ENCODE measurements at places on chromosomes 11 and 22.

DNA sequence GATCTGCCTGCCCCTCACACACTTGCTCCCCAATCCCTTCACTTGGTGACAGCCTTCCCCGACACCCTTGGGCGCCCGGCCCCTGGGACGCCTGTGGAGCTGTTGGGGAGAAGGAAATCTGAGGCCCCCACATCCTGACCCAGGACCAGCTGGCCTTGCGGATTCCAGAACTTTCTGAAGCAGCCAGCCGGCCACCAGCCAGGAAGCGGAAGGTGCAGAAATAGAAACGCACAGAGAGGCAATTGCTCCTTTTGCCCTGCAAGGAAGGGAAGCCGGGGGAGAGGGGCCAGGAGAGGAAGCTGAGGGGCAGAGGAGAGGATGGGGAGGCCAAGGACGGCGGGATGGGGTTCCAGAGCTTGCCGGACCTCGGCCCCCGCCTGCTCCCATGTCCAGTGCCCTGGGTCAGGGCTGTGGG is 66.7 kb upstream of the LINC01488 start:
- DNase-seq: no peak

DNA sequence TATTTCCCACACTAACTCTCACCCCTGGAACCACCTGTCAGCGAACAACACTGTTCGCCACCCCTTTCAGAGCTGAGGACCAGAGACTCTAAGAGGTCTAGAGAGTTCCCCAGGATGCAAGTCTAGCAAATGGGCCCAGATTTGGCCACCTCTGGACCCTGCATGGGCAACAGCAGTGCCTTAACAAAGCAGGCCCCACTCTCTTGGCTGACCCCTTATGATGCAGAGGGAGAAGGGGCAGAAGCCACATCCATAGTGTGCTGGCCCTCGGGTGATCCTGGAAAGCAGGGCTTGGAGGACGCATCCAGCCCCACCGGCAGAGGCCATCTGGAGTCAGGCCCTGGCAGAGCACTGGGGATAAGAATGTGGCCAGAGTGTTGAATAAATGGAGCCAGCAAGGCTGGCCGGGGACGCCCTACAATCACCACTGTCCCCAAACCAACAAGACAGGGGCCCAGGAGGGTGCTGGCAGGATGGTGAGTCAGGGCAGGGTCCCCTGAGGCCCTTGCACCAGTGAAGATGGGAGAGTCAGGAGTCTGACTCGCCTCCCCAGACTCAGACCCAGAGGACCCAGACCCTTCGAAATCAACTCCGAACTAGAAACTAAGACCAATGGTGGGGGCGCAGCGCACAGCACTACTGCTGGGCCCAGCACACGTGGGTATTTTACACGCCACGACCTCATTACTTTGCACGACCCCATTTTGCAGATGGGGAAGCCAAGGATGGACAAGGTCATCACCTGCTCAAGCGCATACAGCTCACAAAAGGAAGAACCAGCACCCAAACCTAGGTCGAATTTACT is 6.5 kb downstream of the CSNK1E start:
- no peak for DNase-seq

DNA sequence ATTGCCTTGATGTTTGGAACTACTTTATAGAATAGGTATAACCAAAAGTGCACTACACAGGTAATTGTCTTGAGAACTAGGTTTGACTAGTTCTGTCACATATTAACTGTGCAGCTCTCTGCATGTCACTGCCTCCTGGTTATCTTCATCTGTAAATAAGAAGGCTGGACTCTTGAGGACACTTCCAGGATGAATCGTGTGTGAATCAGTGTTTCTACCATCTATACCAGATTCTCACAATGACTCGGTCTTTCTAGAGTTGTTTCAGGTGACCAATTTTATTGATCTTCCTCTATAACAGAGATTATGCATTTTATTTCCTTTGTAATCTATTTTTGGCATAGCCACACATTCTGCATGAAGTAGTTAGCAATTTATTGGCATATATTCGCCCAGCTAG is 1181.0 kb upstream of the TENM4 start:
- DNase-seq: no peak

DNA sequence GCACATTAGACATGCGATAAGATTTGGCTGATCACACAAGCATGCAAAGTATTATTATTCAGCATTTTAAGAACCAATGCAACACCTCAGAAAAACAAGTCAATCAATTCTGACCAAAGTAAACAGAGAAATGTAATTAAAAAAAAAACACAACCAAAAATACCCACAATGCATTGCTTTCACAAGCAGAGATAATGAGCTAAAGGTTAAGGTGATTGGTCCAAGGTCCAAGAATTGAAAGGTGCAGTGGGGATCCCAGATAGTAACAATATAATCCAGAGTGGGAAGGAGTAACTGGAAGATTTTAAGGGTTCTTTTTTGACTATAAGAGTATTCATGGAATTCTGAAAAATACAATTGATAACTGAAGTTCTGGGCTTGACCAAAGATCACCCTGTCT is 39.0 kb downstream of the APOL5 start:
- DNase-seq: no peak

DNA sequence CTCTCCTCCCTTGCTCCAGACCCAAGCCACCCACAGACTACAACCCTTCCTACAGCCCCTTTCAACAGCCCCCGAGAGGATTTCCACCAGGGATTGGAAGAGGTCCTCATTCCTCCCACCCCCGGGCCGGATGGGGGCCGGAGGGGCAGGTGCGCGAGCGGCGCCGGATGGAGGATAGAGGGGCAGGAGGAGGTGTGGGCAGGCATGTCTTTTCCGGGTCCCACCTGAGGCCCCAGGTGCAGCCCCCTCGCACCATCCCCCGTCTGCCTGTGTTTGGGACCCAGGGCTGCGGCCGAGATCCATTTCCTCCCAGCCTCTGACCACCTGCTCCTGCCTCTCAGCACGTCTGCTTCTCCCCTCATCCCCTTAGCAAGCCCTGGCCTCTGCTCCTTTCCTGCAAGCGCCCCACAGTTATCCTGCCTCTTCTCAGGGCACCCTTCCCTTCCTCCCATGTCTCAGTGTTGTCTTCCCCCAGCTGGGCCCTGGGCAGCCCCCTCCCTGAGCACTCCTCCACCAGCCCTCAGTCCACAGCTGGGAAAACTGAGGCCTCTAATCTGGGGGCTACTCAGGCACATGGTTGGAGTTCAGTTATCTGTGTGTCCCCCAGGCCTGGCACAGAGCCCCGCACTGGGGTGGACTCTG is 19.3 kb upstream of the CBX7 start:
- no peak for DNase-seq

DNA sequence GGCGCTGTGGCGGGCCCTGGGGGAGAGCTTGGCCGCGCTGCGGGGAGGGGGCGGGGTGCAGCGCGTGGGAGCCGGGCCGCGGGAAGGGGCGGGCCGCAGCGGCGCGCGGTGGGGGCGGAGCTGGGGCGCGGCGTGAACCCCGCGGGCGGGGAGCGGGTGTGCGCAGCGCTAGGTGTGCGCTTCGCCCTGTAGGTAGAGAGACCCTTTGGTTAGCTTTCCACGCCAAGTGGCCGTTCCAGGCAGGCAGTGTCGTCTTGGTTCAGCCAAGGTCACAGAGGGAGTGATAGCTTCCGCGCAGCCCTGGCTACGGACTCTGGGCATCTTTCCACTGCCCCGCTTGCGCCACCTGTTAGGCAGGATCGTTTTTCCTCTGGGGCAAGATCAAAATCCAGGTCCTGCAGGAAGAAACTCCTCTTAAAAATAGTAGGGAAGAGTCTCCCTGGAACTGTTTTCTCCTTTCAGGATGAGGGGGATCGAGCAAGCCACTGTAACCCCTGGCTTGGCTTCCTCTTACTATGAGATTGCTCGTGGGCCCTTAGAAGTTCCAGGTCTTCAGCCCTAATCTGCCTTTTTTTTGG is 434 bp downstream of the BANF1 start:
- no peak for DNase-seq

Data from stimulated activated CD8-positive, alpha-beta memory T cell treated with anti-CD3 and anti-CD28 coated beads, Interleukin-7, amount 100 ng/mL, for 48 hours (primary cell).